ENCODE measurements at places on chromosomes 6 and 20.

DNA sequence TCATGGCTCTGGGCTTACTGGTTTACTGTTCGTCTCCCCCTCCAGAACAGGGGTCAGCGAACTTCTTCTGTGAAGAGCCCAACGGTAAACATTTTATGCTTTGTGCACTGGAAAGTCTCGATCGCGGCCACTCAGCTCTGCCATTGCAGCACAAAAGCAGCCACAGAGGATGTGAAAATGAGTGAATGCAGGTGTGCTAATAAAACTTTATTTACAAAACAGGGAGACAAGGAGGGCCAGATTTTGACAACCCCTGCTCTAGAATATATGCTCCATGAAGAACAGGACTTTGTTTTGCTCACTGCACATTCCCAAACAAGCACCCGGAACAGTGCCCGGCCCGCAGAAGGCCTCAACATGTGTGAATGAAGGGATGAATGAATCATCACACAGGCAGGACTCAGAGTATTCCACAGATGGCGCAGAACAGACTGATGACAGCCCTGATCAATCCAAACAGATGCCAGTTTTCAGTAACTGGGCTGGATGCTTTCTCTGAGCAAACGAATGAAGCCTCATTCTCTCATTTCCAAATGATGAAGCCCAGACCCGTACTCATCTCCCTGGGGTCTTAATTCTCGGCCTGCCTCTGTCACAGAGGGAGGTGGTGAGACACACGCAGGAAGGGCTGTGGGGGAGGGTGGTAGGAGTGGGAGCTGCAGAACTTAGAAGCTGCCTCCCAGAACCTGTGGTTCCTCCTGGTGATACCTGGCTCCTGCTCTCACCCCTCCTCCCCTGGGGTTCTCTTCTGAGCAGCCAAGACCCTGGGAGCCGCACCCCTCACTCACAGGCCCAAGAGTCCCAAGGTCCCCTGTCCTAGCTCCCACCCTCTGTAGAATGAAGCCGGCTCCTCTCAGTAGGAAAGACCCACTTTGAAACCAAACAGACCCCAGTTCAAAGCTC lies 196.4 kb downstream of the PREX1 start:
- DNase-seq: no peak

- DNase-seq: no peak
Measured at GRCh38 chr6:110476046-110476849, at the start of gene SLC22A16. SLC22A16 (minus strand) TSS chr6:110476613; CDS start chr6:110476574, 39 bp downstream.

DNA sequence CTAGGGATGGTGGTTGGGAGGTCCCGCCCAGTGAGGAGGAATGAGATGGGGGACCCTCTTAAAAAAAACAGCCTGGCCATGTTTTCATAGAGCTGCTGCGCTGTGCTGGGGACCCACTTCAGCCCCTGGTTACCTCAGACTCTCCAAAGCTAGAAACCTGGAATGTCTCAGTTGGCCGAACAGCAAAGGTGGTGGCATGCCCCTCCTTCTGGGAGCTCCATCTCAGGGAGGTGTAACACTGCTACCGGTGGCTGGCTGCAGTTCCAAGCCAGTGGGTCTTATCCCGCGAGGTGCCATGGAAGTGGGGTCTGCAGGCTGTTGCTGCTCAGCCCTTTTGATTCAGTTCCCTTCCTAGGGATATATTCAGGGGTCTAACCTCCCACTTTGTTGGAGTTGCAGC lies 35.7 kb upstream of the TFB1M start:
- DNase-seq: no peak

DNA sequence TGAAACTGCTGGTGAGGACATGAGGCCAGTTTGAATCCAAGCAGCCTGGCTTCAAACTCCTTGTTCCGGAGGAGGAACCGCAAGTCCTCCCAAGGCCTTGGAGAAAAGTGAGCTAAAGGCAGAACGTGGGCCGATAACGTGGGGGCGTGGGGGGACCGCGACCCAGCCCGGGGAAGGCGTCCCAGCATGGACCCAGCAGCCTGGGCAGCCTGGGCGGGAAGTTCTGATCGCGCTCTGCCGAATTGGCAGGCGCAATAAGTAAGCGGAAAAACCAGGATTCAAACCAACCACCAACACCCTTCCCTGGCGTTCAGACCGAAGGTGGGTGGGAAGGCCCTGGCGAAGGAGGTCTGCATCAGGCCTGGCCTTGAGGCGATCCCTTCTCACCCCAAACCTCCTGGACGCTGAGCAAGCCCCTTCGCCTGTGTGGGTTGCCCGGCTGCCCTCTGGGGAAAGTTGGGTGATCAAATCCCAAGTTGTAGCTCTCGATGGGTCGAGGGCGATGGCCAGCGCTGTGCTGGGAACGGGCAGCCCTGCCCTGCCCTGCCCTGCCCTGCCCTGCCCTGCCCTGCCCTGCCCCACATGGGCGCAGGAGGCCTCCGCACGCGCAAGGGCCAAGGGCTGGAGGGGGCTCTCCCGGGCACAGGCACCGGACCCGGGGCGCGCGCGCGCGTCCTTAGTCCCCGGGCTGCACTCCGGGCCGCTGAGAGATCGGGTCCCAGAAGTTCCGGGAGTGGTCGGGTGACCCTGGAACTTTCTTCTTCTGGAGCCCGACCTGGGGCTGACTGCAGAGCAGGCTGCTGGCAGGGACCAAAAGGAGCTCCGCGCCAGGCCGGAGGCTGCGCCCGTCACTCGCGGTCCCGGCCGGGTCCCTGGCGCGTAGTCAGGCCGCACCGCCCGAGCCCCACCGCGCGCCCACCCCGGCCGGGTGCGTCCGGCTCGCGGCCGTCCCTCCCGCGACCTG lies 637 bp upstream of the SLC22A3 start:
- no peak for DNase-seq

- DNase-seq: no peak
Measured at GRCh38 chr6:34362909-34363680, 29.4 kb downstream of the NUDT3 start.
